ENCODE measurements at places on chromosomes 16 and 17.
A peak's percentile ranks its signal among the peaks of the same experiment; 100 is the strongest.

- DNase-seq, result no peak
Measured at GRCh38 chr16:74078511-74079231, 217.9 kb upstream of the PSMD7 start.

- DNase-seq, result no peak
Measured at GRCh38 chr17:36665417-36665816, 64.0 kb downstream of the MRM1 start.

DNA sequence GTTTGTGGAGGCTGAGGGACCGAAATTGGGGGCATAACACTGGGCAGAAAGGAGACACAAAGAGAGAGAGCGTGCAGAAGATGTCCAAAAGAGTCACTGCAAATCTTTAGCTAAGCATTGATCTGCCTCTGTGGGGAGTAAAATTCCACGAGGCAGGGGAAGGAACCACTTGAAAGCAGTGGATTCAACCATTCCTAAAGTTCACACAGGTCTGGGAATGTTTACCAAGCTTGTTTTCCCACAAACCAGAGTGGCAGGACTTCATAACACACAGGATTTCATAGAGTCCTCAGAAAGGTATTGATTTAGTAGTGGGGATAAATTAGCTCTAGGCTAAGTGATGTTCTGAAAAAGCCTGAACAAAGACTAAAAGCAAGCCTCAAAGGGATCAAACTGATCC lies 66.1 kb upstream of the RPL38 start:
- no peak for DNase-seq

DNA sequence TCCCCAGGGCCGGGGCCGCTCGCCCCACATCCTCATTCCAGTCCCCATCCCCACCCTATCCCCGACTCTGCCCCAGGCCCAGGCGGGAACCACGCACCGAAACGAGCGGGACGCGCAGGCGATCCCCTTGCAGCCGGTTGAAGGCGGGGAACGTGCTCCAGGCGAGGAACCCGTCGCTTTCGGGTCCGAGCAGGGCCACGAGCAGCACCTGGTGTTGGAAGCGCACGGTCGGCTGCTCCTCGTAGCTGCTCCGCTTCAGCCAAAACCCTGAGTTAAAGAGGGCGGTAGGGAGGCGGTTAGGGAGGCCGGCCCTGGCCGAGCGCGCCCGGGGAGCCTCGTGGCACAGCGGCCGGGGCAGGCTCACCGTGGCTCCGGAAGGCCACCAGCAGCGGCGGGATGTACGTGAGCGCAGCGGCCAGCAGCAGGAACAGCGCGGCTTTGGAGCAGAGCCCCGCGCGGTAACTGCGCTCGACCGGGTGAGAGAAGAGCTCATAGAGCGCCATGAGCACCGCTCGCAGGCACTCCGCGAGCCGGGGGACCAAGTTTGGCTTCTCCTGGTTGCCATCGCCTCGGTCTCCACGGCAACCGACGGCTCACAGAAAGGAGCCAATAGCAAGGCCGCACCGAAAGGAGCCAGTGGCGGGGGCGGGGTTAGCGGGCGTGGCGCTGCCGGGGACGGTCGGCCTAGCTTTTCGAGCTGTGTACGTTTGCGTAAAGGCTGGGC lies at the start of gene TMEM231:
Gene TMEM231, minus strand, starts transcription at position 546 of the 724 bp plus-strand sequence. Its CDS starts 43 bp downstream, at position 503.
- DNase-seq, result peak; percentile 91

All from stimulated activated CD8-positive, alpha-beta memory T cell treated with anti-CD3 and anti-CD28 coated beads, Interleukin-7, amount 100 ng/mL, for 1 hour (primary cell).